ENCODE measurements at places on chromosomes 1 and 21.

GRCh38 chr1:200038981-200039848, 11.7 kb downstream of the NR5A2 start:
- no peak for DNase-seq

DNA sequence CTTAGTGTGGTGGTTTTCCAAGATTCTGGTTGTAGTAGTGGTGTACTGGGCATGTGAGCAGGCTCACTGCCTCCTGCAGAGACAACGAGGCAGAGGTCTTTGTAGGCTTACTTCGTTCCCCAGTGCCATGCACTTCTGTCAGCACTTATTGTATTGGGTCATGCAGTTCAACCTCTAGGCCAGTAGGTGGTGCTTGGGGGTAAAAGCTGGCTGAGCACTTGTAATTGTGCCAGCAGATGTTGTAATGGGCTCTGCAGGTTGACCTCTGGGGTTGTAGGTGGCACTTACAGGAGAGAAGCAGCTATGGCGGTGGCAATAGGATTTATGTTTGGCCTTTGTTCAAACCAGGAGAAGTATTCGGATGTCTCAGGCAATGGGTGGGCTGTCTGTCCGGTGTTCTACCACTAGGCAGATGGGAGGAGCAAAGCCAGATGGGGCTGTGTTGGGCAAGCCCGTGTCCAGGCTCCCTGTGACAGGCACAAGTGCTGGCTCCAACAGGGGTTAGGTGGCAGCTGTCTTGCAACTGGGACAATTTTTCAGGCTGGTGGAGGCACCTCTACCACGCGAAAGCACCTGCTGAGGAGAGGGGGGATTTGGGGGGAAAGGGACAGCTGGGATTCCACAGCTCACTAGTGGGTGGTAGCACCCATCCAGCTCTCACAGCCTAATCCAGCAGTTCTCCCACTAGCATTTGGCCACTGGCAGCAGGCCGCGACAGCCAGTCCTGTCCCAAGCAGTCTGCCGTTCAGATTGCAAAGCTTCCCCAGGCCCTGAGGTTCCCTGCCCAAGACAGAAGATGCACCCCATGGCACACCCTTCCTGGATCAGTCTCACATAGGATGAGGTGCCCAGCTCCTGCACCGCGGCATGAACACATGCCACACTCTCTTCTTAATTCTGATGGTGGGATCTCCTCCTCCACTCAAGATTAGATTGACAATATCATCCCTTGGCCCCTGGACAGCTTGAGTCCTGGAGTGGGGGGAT, 274.5 kb downstream of the CTH start:
- DNase-seq, result peak; percentile 27

DNA sequence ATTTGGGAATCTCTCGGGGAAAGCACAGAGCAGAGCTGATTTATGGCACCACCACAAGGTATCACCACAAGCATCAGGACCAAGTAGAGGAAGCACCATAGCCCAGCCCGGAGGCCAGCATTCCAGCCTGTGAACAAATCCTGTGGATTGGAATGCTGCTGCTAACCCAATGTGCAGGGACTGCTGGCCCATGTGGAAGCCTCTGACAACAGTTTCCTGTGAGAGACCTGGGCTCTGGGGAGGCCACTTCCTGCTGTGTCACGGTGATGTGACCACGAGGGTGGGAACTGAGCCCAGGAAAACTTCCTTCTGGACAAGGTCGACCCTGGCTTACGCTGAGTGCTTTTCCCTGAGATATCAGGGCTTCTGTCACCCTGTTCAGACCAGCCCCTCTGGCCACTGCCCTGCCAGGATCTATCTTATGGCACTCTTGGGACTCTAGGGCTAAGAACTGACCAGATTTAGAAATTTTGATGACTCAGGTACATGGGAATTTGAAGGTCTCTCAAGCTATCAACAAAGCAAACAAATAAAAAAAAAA, 88.3 kb upstream of the NGF start:
- no peak for DNase-seq

- DNase-seq, result no peak
Measured at GRCh38 chr1:30161953-30162352, 561.4 kb downstream of the MATN1 start.

- DNase-seq, result no peak
Measured at GRCh38 chr1:242546849-242547729, 22.6 kb upstream of the PLD5 start.

- no peak for DNase-seq
Measured at GRCh38 chr1:231162297-231162969, 575 bp downstream of the TRIM67 start.

- no peak for DNase-seq
Measured at GRCh38 chr1:1613509-1614082, 1.7 kb upstream of the MIB2 start.

DNA sequence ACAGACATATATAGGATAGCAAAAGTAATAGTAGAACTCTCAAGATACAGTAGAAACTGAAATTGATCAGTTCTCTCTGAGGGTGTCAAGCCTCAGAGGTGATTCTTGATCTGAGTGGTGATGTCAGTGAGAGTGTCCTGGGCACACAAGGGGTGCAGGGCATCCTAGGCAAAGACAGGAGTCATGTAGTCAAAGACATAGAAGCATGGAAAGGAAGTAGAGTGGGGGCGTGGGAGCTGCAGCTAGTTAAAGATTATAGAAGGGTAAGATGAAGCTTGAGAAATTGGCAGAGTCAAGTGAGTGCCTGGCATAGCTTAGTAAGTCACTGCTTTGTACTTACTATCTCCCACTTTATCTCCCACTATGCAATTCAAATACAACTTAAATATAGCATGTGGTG, 22.8 kb downstream of the CDC7 start:
- DNase-seq, result no peak

GRCh38 chr1:39631361-39632322, 7.8 kb downstream of the HEYL start:
- no peak for DNase-seq

DNA sequence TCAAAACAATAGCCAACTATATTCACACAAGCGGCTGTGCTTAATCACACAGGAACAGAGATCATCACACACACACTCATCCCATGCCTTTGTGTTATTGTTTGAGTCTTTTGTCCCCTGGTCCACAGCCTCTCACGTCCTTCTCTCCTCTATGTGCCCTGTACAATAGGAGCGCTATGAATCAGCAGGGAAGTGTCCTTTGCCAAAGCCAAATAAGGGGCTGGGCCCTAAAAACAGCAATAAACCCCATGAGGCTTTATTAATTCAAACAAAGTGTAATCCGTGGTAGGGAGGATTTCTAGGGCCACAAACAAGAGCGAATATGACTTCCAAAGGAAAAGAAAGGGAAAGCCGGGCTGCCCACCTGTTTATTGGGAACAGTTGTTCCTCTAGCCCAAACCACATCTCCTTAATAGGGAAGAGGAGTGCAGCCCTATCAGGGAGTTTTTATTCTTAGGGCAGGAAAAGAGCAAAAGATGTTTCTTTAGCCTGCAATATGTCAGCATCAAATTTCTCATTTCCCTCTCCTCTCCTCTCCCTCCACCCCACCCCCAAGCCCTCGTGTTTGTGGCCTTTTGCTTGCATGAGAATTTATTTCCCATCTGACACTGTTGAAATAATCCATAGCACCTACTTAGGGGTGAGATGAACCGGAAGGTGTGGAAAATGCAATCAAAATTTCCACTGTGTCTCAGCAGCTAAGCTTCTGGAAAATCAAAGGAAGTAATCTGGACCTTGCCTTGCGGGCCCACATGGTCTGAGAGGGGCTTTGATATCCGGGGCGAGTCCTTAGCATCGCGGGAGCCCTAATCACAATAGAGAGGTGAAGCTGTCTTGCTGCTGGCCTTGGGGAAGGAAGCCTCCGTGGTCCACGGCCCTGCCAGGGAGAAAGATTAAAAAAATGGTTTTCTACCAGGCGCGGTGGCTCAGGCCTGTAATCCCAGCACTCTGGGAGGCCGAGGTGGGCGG, 45.3 kb upstream of the ITPKB start:
- DNase-seq, result no peak

DNA sequence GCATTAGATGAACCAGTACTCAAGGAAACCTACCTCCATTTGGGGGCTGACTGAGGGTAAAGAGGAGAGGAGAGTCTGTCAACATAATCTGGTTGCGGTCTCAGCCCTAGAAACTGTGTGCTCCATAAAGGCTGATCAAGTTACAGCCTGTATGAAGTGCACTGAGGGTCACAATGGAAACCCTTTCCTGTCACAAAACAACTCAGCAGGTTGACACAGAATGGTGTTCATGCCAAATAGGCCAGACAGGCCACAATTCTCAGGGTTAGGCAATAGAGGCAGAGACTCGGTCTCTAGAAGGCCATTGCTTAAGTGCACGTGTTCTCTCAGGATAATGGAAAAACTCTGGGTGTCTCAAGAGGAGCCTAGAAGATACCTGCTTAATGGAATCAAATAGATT, 4.1 kb upstream of the ANKRD35 start:
- DNase-seq, result no peak

DNA sequence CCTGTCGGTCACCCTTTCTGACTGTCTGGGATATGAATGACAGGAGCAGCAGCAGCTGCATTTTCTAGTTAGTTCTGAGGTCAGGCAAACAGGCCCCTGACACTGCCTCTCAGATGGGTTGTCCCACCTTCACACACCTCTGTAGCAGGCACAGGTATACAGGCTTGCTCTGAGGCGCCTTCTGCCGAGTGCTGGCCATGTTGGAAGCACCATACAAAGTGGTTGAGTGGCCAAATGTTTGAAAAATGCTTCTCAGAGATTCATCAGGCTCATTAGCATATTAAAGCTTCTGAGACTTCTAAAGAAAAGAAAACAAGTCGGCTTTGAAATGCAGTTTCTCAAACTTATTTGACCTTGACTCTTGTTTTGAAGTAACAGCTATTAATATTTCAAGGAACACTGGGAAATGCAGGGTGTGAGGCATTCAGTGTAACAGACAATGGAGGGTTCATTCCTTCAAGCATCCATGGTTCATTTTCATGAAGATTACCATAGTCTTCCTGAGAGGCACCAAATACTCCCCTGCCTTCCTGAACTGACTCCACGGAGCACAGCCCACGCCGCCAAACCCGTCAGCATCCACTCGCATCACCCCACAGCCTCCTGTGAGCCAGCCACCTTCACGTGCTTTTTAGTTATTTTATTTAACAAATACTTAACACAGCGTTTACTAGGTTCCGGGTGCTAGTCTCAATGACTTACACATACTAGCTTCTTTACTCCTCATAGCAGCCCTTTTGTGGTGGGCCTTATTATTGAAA, 81.8 kb downstream of the KCNN3 start:
- DNase-seq, result no peak

GRCh38 chr1:119387858-119388257, 19.3 kb downstream of the HAO2 start:
- DNase-seq, result no peak

All from stimulated activated CD4-positive, alpha-beta T cell treated with anti-CD3 and anti-CD28 coated beads, Interleukin-1b, Interleukin-23, amount 100 ng/mL, for 24 hours (primary cell).